ENCODE measurements at places on chromosomes 1 and 21.

DNA sequence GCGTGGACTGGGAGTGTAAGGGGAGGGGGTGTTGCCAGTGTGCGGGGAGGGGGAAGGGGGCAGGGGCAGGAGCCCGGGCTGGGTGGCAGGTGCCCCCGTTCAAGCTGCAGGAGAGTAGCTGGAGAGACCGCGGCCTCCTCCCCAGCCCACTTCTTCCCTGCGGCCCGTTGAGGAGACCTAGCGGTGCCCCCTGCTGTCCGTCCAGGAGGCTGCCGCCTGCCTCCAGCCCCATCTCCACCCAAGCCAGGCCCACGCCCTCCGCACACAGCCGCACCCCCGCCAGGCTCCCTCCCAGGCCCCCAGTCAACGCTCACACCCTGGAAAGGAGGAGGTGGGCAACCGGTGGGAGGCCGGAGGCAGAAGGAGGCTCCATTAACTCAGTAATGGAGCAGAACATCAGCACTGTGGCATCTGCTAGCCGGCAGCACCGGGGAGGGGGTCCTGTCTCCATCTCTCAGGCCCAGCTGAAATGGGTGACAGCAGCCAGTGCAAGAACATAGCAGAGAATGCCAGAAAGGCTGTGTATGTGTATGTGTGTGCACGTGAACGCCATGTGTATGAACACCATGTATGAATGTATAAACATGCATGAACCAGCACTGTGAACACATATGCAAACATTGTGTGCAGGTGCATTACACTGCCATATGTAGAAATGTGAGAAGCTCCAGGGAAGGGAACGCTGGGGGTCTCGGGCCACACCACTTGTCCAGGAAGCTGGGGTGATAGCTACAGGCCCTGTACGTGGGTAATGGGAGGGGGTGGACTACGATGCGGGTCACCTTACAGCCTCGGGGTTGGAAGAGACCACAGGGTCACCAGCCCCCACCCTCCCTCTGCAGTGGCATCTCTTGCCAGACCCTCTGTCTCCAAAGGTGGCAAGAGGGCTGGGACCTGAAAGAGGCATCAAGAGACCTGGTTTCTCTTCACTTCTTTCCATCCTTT is 84.6 kb downstream of the SYT2 start:
- peak; percentile 95 for ATAC-seq

DNA sequence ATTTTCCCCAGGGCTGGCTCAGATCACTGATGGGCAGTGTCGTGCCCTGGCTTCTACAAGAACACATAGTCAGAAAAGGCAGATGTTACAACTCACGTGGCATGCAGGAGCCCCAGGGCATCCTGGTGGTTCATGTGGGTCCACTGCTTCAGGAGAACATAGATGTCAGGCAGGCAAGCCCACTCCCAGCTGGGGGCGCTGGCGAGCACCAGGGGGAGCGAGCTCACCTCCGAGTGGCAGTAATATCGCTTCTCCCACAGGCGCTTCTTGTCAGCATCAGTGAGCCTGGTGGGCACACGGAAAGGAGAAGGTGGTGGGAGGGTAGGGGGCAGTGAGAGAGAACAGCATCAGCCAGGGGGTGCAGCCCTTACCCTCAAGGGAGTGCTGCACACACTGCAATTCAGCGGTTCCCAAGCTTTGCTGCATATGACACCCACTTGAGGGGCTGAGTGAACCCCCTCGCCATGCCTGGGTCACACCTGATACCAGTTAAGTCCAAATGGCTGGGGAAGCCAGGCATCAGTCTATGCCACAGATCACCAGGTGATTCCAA is 34.3 kb upstream of the PPP1R15B start:
- peak; percentile 71 for ATAC-seq

- ATAC-seq = no peak
These were observed 15.1 kb downstream of the NEK7 start for GRCh38 chr1:198171667-198172540.

- ATAC-seq = peak; percentile 83
These were observed 302.7 kb downstream of the DUSP10 start for GRCh38 chr1:221439008-221439746.

GRCh38 chr21:45508607-45509565 is 33.4 kb downstream of the SLC19A1 start:
- no peak for ATAC-seq

- ATAC-seq = no peak
These were observed 121.3 kb downstream of the PCBP3 start for GRCh38 chr21:45764792-45765191.

DNA sequence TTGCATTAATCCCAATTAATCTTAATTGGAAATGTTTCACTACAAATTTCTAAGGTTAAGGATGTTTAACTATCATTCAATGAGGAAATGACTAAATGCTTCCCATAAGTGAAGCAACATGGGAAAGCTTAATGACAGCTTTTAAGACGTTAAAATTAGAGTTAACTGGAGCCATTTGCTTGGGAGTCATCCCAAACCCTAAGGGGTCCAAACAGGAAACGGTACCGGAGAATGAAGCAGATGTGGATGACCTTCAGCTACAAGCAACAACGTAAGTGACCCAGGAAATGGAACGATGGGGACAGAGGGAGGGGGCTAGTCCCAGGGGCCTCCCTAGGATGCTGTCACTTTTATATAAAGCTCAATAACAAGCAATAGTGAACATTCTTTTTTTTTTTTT is 62.2 kb downstream of the CAPZB start:
- ATAC-seq = no peak

DNA sequence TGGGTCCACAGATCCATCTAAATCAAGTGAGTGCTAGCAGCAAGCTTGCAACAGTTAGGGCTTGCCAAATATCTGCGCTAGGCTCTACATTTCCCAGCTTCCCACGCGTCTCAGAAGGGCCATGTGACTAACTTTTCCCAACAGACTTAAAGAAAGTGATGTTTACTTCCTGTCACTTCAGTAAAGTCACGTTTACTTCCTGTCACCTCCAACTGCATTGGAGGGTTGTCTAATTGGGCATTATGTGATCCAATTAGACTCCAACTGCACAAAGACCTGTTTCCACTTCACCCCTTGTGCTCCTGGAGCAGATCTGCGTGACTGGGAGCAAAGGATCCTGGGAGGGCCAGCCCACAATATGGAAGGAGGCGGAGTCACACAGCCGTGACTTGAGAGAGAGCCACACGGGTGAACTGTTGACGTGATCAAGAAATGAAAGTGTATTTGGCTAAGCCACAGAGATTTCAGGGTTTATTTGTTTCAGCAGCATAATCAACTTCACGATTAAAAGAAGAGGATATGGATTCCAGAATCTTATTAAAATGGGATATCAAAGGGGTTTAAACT is 77.7 kb downstream of the CYYR1 start:
- no peak for ATAC-seq
